ENCODE measurements at places on chromosomes 1 and 21.

DNA sequence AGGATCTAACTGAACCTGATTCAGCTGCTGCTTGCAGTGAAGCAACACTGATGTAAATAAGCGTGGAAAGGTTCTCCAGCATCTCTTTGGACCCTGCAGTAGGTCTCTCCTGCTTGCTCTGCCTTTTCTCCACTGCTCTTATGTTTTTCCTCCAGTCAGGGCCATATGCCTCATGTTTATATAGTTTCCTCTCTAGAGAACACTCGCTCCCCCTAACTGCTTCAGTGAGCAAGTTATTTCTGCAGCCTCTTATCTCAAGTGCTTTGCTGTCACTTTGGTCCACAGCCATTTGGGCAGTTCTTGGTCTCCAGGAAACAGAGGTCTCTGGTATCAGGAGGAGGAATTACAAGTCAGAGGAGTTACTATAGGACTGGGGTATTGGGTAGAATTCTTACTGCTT is 5.3 kb downstream of the PRUNE1 start:
- peak; percentile 73 for DNase-seq

- DNase-seq = no peak
Measured at GRCh38 chr1:88787023-88787903, 103.2 kb downstream of the PKN2 start.

GRCh38 chr1:208499026-208499425 is 254.8 kb upstream of the PLXNA2 start:
- no peak for DNase-seq

GRCh38 chr1:15489052-15489736 is 13.3 kb downstream of the CELA2B start:
- no peak for DNase-seq

GRCh38 chr21:43810505-43811261 is 21.3 kb downstream of the RRP1 start:
- DNase-seq = peak; percentile 64

DNA sequence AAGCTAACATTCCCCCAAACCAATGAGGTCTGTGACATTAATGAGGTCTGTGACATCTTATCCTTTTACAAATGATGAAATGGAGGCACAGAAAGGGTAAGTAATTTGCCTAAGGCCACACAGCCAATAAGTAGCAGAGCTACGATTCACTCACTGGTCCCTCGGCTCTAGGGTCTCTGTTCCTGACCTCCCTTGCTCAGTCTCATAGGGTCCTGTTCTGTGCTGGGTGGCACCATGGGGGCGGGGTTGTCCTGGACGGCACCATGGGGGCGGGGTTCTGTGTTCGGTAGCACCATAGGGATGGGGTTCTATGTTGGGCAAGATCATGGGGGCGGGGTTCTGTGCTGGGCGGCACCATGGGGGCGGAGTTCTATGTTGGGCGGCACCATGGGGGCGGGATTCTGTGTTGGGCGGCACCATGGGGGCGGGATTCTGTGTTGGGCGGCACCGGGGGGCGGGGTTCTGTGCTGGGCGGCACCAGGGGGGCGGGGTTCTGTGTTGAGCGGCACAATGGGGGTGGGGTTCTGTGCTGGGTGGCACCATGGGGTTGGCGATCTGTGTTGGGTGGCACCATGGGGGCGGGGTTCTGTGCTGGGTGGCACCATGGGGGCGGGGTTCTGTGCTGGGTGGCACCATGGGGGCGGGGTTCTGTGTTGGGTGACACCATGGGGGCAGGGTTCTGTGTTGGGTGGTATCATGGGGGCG is 55.6 kb downstream of the CLSTN1 start:
- no peak for DNase-seq

DNA sequence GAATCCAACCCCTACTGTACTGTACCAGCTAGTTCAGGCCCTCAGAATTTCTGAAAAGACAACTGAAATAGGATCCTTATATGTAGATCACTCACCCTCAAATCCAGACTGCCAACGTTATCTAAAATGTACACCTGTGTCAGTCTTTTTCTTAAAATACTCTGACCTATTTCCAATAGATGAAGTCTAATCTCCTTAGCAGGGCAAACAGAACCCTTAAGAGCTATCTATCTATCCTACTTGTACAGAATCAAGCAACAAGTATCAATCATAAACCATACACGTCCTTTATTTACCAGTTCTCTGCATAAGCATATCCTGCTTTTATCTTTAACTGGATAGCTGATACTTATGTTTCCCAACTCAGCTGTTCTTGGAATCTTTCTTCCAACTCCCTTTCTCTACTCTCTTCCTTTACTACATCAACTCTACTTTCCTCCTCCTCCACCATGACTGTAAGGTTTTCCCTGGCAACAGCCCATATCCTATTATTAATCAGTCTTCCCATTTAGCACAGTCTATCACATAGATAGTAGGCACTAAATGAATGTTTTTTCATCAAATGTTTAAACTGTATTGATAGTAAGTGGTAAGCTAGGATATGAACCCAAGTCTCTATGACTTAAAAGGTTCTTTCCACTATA is 2.8 kb downstream of the LRIF1 start:
- no peak for DNase-seq

DNA sequence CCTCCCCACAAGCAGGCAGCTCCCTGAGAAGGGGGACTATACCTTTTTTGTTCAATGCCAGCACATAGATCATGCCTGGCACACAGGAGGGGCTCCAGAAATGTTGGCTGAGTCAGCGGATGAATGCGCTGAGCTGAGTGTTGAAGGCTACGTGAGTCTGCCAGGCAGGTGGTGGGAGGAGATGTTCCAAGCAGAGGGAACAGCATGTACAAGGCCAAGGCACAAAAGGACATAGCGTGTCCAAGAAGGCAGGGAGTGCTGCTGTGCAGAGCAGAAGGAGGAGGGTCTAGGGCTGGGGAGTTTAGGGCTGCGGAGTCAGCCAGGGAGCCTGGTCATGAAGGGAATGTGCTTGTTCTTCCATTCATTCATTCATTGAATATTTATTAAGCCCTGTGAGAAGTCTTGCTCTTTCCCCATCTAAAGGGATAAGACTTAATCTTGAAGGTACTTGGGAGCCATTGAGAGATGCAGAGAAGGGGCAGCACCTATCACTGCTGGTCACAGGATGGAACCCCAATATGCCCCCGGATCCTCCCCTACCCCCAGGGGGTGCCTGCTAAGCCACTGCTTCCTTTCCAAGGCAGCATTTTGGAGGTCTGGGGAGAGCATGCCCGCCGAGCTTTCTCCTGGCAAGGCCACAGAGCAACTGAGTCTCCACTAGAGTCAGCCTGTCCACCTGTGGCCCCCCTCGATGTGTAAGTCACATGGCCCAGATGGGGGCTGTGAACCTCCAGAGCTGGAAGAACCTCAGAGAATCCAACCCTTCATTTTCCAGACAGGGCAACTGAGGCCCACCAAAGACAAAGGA is 31.2 kb upstream of the LAPTM5 start:
- peak; percentile 41 for DNase-seq

GRCh38 chr1:20090641-20091040 is 20.6 kb downstream of the PLA2G5 start:
- DNase-seq = no peak
